ENCODE measurements at places on chromosomes 7 and 10. TPM values are rescaled to one million over a fixed set of nuclear protein-coding genes. Genes with fewer than 3 reads are reported as not detected.
A peak's percentile ranks its signal among the peaks of the same experiment; 100 is the strongest.

Gene DPP6
- 0.37 TPM for total RNA-seq

Gene OR6V1
- total RNA-seq = not detected

Gene FRMD4A
- 11.2 TPM for total RNA-seq

Gene CTBP2
- 142 TPM for total RNA-seq

- DNase-seq = no peak
Observed at GRCh38 chr10:62638062-62638477, 166.4 kb upstream of the ADO start.

GRCh38 chr7:15586266-15586665 is 24.5 kb upstream of the AGMO start:
- no peak for DNase-seq

- DNase-seq = peak; percentile 72
Observed at GRCh38 chr7:29463504-29464158, 100.0 kb upstream of the PRR15 start.

- no peak for DNase-seq
Observed at GRCh38 chr10:130188195-130189175, 52.3 kb downstream of the GLRX3 start.

DNA sequence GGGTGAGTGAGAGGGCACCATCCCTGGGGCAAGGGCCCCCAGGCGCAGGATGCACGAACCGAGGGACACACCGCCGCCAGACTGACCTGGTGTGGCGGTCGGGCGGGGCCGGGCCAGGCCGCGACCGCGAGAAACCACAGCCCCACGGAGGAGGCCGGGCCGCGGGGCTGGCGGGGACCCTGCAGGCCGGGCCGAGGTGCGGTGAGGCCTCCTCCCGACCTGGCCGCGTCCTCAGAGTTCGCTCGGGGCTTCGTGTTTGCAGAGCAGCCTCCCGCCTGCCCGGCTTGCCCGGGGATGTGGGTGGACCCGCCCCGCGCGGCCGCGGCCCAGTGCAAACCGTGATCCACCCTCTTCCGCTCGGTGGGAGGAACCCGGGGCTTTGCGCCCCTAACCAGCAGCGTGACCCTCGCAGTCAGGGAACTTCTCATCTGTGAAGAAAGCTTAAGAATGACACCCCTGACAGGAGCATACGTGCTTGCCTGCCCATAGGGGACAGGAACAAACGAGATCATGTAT is 20.6 kb upstream of the HOXA13 start:
- no peak for DNase-seq
